ENCODE measurements at places on chromosomes 4 and X. TPM values are rescaled to one million over a fixed set of nuclear protein-coding genes. Genes with fewer than 3 reads are reported as not detected.

PNMA6A gene
- total RNA-seq, result 1.4 TPM

GRCh38 chr4:184960505-184960971, 57.8 kb upstream of the HELT start:
- no peak for DNase-seq

NLGN3 gene
- total RNA-seq, result 0.41 TPM

DNA sequence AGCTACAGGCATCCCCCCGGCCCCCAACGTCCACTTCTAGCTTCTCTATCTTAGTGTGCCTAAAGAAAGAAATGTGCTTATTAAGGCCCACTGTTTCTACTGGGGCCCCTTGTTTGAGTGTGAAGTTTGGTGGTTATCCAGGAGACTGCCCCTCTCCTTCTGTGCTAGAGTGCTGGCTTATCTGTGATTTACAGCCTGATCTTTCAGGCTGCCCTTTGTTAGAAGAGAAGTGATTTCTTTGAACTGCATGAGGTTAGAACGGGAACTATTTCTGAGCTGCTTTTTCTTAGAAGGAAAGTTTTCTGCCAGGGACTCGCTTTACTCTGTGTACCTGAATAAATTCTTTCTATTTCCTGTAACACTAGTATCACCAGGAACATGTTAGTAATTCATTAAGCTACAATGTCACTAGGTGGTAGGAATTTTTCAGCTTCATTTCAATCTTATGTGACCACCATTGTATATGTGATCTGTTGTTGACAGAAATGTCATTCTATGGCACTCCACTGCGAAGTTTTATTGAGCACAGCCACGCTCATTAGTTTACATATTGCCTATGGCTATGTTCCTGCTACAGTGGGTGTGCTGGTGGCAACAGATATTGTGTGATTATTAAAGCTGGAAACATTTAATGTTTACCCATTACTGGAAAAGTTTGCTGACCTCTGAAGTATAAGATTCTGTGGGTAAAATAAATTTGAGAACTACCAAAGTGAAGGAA, 193.8 kb upstream of the CXorf51B start:
- no peak for DNase-seq

- DNase-seq, result no peak
These were observed 12.8 kb upstream of the BOD1L1 start for GRCh38 chr4:13640149-13640940.

- DNase-seq, result no peak
These were observed 119.6 kb downstream of the FAAH2 start for GRCh38 chrX:57406149-57406548.

- DNase-seq, result no peak
These were observed 130.7 kb downstream of the FAM53A start for GRCh38 chr4:1553365-1553764.

MAGEA10 gene
- total RNA-seq, result not detected

DNA sequence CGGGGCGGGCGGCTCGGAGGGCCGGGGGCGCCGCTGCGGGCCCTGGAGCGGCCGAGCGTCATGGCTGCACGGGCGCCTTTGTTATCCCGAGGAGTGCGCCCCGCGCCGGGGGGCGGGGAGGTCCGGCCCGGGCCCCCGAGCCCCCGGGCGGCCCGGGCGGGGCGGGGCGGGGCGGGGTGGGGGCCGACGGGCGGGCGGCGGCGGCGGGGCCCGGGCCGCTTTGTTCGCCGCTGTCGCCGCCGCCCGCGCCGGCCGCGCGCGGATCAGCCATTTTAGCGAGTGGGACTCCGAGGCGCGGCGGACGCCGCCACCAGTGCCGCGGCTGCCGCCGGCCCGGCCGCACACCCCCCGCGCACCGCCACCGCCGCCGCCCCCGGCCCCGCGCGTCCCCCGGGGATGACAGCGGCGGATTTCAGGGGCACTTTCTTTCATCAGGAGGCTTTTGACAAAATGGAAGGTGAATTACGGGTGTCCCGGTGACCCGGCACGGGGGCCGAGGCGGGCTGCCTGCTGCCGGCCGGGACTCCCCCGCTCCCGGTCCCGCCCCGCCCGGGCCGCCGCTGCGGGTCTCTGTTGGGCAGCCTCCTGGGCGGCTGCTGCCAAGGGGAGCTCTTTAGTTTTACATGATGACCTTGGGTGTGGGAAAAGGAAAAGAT, 1.2 kb downstream of the HMGB3 start:
- no peak for DNase-seq

- no peak for DNase-seq
These were observed 72.6 kb upstream of the SLC4A4 start for GRCh38 chr4:71266090-71266794.

TET2 gene
- total RNA-seq, result 11.9 TPM

DNA sequence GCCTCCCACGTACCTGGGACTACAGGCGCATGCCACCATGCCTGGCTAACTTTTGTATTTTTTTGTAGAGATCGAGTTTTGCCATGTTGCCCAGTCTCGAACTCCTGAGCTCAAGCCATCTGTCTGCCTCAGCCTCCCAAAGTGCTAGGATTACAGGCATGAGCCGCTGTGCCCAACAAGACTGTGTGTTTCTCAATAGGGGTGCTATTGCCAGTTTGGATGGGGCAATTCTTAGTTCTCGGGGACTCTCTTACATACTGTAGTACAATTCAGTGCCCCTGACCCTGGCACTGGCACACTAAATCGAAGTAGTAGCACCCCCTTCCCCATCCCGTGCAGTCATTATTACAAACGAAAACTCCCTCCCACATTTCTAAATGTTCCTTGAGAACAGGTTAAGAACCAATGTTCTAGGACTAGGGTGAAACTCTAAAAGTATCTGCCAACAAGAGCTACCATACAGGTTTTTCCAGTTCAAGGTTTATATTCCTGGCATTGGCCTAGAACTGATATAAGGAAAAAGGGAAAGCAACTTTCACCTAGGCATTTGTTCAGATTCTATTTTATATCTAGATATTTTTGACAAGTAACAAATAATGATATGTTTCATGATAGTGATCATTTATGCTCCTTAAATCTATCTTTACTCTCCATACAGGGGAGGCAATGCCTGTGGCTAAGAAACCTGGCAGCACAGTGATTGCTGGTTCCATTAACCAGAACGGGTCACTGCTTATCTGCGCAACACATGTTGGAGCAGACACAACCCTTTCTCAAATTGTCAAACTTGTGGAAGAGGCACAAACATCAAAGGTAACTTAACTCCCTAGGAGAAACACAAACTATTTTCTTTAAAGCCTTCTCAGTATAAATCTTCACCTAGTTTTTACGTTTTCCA, 50.4 kb upstream of the PGAM4 start:
- DNase-seq, result no peak
